ENCODE measurements at places on chromosomes 6 and 20.

GRCh38 chr6:142950291-142950690 is 5.3 kb upstream of the HIVEP2 start:
- no peak for DNase-seq

- DNase-seq: no peak
These were observed 2.1 kb downstream of the MDN1 start for GRCh38 chr6:89817481-89817880.

DNA sequence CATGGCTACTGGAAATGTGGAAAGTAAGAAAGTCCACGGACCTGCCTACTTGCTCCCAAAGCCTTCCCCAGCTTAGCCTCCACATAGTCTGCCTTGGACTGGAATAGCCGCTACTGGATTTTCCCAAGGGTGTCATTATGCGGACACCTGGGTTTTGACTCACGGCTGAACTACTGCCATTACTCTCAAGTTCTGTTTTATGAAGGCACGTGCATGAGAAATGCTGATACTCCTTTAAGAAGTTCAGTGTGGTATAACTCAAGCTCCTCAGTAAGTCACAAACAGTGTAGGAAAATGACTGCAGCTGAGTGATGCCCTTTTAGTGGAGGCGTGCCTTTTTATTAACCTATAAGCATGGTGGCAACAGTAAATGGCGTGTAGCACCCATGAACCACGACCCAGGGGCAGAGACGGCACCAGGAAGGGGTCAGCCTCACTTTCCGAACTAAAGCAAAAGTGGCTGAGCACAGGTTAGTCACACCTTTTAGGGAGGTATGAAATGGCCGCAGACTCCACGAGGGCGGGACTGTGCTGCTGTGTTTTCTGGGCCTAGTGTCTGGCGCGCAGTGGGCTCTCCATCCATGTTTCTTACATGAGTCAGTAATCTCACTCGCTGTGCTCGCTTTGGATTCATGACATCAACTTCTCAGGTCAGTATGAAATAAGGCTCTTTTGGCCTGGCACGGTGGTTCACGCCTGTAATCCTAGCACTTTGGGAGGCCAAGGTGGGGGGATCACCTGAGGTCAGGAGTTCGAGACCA is 23.9 kb downstream of the PSMG4 start:
- DNase-seq: no peak

GRCh38 chr6:43172104-43173007 is 1.3 kb downstream of the SRF start:
- peak; percentile 45 for DNase-seq

GRCh38 chr6:44593539-44593944 is 206.0 kb downstream of the CDC5L start:
- DNase-seq: peak; percentile 75

GRCh38 chr6:106519460-106520394 is 109.6 kb downstream of the RTN4IP1 start:
- peak; percentile 98 for DNase-seq

DNA sequence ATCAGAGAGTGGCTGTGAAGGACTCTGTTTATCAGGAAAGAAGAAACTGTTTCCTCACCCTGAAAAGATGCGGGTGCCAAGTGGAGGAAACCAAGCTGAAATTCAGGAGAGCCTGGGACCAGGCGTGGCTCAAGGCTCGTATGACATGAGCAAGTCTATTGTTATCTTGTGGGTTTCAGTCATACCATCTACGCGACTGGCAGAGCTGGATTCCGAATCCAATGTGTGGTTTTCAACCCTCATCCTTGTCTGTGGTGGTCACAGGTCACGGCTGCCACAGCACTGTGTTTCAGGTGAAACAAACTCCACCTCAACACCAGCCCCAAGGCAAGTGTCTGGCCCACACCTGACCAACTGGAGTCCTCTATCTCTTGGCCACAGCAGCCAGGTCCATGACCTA is 9.1 kb downstream of the MC3R start:
- no peak for DNase-seq

- DNase-seq: no peak
These were observed 93.1 kb downstream of the HFE start for GRCh38 chr6:26180346-26180745.

GRCh38 chr6:81204731-81205130 is 547.8 kb downstream of the TENT5A start:
- peak; percentile 39 for DNase-seq

DNA sequence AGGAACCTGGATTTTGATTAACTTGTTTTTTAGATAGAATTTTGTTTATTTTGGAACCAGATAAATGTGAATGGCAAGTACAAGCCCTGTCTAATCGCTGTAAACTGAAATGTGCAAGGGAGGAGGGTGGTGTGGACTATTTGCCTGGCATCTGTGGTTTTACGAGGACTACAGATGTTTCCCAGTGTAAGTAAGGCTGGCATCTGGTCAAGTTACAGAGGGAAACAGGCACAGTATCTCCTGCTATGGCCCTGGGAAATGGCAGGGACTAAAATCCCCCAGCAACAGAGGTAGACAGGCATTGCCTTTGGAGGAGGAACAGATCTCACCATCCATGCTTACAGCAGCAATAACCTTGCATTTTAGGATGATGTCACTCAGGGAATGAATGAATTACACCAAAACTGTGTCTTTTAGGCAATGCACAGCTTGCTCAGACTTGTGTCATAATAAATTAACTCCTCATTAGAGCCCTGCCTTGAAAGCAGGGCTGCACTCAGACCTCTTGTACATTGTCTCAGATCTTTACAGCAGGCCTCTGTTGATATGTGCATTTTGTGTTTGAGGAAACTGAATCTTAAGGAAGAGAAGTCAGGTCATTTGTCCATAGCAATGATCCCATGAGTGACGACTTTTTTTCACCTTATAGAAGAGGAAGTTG is 96.2 kb downstream of the TCP11 start:
- DNase-seq: peak; percentile 13

- no peak for DNase-seq
These were observed 18.1 kb upstream of the OSER1 start for GRCh38 chr20:44228465-44229258.

DNA sequence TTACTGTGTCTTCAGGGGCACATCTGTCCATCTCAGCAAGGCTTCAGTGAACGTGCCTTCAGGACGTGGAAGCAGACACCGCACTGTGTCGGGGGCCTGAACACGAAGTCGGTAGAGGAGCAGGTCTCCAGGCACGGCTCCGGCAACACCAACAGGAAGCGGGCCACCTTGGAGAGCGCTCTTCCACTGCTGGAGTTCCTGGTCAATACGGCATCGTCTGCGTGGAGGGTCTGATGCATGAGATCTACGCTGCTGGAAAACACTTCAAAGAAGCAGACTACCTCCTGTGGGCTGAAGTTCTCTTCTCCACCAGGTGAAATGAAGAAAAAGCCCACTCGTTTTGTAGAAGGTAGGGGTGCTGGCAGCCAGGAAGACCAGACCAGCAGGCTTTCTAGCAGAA is 69.3 kb upstream of the SLCO4A1 start:
- no peak for DNase-seq

GRCh38 chr20:50569864-50570836 is 60.0 kb downstream of the PTPN1 start:
- DNase-seq: peak; percentile 27

- DNase-seq: peak; percentile 100
These were observed 14.2 kb downstream of the TRAF3IP2 start for GRCh38 chr6:111591370-111591900.

DNA sequence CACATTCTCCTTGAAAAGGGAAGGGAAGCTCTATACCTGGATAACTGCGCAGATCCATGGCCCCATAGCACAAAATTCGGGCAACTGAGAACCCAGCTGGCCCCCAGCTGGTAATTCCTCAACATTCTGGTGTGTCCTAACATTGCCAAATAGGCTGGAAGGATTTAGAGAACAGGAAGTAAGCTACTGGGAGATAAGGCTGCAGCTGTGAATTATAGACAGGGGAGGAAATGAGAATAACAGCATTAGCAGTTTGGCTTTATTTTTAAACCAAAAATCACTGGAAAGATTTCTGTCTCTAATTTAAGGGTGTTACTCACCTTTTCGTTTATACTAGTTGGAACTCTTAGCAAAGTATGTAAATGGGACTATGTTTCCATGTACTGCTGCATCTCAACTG is 97.2 kb downstream of the TULP4 start:
- DNase-seq: peak; percentile 30

- DNase-seq: peak; percentile 87
These were observed 80.2 kb downstream of the ANKEF1 start for GRCh38 chr20:10115021-10115420.

DNA sequence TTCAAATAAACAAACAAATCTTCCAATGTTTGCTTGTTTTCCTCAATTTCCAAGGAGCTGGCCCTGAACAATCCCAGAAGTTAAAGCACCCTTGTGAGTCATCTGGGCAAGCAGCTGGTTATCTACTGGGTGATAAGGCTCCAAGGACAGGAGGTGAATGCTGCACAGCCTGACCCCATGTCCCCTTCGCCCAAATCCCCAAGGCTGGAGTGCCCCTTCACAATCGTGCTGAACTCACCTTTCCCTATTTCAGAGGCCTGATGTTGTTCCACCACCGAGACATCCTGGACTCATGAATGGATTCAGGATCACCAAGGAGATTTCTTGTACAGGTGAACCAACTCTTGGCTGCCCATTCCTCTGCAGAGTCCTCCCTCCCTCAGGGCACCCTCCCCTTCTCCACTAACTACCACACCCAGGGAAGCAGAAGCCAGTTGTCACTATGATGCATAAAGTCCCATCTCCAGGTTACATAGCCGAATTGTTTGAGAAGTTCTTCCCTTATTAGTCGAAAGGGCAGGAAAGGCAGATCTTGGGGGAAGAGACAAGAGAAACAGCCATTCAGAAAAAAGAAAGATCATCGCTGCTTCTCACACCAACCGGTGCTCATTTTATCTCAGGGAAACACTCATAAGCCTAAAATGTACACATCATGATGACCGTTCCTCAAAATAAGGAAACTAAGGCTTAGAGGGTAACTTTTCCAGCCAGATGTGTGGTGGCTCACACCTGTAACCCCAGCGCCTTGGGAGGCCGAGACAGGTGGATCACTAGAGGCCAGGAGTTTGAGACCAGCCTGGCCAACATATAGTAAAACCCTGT is 138.8 kb upstream of the RREB1 start:
- DNase-seq: no peak

Data from EL (cell line).